ENCODE measurements at places on chromosomes 16 and 17.

DNA sequence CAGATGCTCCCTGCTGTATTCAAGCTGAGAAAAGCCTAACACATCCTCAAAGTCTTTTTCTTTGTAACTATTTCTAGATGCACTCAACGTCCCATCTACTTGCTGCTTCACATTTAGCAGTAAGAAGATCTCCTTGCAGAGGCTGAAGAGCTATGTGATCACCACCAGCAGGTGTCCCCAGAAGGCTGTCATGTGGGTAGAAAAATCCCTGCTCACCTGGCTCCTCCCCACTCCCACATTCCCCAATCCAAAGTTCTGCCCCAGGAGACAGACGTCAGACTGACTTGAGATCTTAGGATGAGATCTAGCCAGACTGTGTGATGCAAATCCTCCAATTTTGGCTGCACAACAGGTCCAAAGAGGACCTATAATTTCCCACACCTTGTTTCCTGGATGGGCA is 1.1 kb downstream of the CCL13 start:
- no peak for DNase-seq

DNA sequence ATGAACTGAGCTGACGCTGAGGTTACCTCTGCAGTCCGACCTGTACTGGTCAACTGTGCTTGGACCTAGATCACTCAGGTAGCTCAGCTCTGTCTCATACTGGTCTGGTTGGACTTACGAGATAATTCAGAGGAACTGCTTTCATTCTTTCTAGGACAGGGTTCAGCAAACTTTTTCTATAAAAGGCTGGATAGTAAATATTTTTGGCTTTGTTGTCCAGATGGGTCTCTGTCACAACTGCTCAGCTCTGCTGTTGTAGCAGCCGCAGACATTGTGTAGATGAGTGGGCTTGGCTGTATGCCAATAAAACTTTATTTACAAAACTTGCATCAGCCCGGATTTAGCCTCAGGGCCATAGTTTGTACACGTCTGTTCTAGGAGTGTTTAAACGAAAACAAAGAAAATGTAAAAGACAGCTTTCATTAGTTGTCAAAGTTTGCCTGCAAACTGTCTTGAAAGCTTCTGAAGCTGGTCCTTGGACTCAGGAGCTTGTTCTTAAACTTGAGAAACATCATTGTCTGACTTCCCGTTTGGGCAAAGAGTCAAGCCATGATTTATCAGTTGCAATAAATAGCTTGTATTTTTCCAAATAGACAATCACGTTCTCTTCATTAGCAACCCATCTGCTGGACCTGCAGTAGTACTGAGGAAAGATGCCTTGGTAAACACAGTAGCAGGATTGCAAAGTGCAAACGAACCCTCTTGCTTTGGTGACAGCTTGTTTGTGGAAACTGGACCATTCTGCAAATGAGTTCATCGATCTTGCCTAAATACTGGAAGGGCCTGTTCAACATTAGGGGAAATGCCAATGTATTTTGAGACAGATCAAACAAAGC is 253.4 kb downstream of the SNX29 start:
- no peak for DNase-seq

DNA sequence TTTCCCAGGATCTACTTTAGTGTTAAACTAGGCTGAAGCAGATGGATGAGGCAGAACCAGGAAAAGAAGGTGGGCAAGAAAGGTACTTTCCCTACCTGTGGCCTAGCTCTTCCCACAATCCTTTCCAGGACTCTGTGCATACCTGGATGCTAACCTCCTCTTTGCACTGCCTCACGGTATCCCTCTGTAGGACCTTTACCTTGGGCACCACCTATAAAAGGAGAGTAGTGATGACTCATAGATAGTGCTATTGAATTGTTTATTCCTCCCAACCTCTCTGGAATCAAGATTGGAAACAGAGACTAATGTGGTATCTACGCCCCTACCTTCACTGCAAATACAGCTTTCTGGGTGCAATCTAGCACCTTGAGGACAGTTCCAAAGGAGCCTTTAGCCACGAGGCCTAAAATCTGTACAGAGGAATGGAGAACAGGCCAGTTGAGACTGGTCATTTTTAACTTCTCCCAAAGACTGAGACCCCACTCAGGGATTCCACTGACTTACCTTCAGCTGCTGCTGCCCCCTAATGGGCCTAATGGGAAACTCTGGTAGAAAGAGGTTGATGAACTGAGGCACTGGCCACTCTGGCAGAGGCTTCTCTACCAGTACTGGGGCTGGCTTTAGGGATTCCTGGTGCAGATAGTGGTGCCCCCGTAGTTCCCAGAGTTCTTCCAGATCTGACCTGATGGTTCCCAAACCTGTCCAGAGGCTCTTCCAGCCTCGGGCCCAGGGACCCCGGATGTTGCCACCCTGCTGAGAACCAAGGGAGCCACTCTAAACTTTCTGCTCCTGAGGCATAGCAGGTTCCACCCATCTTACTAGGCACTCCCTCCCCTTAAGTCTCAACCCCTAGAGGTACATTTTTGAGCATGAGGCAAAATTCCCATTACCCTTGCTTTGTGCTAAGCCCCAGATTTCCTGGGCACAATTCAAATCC is 781 bp downstream of the RSKR start:
- peak; percentile 20 for DNase-seq

DNA sequence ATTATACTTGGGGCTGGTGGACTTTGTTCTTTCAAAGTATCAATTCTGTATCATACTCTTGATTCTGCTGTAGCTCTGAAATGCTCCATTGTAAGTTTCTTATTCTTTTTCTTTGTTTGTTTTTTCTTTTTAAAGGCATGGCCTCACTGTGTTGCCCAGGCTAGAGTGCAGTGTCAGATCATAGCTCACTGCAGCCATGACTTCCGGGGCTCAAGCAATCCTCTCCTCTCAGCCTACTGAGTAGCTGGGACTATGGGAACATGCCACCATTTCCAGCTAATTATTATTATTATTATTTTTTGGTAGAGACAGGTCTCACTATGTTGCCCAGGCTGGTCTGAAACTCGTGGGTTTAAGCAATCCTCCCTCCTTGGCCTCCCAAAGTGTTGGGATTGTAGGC is 38.9 kb upstream of the METTL9 start:
- DNase-seq, result no peak

GRCh38 chr17:51820252-51820651 is 338.3 kb downstream of the CA10 start:
- DNase-seq, result no peak

DNA sequence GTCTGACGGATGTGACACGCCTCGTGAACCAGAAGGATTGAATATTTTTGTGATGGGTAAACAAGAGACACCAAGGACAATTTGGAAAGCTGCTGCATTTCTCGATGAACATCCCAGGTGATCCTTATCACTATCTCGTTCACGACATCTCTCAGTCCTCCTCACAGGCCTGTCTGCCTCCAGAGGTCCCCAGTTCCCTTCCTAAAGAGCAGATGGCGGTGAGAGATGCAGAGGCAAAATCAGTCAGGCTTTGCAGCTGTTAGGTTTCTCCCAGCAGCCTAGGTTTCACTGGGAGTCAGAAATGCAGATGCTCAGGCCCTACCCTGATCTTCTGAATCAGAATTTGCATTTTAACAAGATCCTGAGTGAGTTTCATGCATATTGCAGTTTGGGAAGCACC is 23.6 kb downstream of the SCPEP1 start:
- no peak for DNase-seq

GRCh38 chr17:6374271-6374691 is 60.6 kb downstream of the AIPL1 start:
- no peak for DNase-seq

GRCh38 chr16:20814784-20815183 is 8.5 kb downstream of the REXO5 start:
- no peak for DNase-seq

DNA sequence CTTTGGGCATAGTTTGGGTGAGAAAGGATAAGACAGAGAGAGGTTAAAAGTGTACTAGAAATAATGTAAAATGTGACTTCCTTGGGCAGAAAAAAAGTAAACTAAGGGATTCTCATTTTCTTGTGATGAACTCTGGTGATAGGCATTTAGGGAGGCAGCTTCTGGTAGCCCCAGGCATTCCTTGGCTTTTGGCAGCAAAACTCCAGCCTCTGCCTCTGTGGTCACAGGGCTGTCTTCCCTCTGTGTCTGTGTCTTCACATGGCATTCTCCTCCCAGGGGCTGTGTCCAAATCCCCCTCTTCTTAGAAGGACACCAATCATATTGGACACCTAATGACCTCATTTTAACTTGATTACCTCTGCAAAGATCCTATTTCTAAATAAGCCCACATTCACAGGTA is 54.7 kb downstream of the HS3ST3B1 start:
- DNase-seq, result no peak

GRCh38 chr16:70437017-70437581 is 1.8 kb downstream of the ST3GAL2 start:
- DNase-seq, result no peak

- no peak for DNase-seq
Observed at GRCh38 chr17:82042649-82043048, 5.2 kb upstream of the DCXR start.

DNA sequence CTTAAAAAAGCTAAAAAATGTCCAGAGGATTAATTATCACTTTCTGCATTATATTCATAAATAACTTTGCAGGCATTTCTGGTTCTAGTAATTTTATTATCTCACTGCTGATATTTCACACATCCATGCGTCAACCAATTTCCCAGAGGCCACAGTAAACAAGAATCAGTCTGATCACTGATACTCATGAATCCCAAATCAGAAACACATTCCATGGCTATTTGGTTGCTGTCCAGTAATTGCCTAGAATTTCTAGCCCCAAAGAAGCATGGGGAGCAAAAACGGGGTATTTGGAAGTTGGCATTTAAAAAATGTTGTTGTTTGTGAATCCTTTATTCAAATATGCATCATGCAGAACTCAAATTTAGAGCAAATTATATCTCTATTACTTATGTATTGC is 244.8 kb downstream of the CDH8 start:
- DNase-seq, result no peak

DNA sequence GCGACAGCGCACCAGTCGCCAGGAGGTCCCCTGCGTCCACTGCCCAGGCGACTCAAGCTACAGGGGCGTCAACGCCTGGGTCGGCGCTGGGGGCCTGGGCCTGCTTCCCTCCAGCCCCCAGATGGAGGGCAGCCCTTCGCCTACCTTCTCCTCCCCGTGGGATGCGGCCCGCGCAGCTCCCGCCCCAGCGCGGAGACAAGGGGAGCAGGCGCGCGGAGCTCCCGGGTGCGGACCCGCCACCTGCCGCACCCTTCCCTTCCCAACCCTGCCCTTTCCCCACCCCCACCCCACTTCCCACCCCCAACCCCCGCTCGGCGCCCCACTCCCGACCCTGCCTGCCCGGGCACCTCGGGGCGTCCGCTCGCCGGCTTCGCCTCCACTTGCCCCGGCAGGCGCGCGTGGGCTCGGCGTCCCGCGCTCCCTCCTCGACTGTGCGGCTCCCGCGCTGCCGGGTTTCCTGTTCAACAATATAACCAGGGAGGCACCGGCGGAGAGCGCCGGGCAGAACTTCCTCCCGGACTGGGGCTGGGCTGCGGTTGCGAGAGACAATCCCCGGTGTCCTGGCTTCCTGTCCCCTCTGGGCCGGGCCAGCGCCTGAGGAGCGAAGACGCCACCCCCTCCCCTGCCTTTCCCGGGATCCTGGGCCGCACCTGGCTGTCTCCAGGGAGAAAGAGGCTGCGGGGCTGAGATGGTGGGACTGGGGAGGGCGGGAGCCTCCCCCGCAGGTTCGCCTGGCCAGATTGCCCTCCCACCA is at the start of gene ARHGAP27:
TSS of gene ARHGAP27 (minus strand) at position 466 of the 754 bp plus-strand sequence. CDS start 2,591 bp downstream, outside the sequence.
- no peak for DNase-seq

DNA sequence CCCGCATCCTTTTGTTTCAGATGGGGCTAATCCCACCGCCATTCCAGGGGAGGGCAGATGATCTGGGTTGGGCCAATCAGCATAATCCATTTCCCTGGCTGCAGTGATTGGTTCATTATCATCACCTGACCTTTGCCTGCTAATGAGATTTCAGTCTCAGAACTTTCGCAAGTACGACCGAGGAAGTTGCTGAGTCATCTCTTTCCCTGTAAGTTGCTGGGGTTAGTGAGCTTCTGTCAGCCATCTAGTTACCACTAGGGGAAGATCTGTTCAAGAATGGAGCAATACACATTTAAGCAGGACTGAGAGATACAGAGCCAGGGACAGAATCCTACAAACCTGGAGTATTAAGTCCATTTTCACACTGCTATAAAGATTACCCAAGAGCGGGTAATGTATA is 65.3 kb upstream of the NUDT7 start:
- no peak for DNase-seq

GRCh38 chr16:81808933-81809480 is 29.9 kb downstream of the PLCG2 start:
- DNase-seq, result peak; percentile 9

- no peak for DNase-seq
Observed at GRCh38 chr17:63096426-63096825, 130.4 kb downstream of the TANC2 start.

GRCh38 chr17:56754523-56755208 is 79.1 kb downstream of the C17orf67 start:
- DNase-seq, result no peak

DNA sequence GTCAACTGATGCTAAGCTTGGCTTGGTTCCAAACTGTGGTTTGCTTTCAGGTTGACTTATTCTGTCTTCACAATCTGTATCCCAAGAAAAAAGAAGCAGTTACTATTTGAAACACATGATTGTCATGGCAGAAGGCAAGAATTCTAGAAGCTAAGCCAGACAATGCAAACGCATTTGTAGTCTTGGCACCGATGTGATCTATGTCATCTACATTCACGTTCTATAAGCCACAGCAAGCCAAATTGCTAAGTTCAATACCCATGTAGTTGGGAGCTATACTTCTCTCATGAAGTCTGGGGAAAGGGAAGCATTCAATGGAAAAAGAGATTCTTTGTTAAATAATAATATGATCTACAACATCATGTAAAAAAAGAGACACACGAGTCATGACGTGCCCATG is 18.3 kb upstream of the KIF2B start:
- DNase-seq, result no peak

DNA sequence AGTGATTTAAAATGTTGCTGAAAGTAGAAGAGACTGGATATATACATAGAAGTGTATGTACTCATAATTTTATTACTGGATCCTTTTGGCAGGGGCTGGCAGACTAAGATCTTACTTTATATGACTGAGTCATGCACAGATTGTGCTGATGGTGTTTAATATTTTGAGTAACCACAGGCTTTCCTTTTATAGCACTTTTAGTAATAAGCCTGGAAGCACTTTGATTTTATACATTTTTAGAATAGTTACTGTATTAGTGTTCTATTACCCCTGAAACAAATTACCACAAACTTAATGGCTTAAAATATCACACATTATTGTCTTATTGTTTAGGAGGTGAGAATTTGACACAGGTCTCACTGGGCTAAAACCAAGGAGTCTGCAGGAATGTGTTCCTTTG is 113.4 kb upstream of the CDH8 start:
- no peak for DNase-seq

- DNase-seq, result no peak
Observed at GRCh38 chr17:45968732-45969131, 30.3 kb upstream of the STH start.

DNA sequence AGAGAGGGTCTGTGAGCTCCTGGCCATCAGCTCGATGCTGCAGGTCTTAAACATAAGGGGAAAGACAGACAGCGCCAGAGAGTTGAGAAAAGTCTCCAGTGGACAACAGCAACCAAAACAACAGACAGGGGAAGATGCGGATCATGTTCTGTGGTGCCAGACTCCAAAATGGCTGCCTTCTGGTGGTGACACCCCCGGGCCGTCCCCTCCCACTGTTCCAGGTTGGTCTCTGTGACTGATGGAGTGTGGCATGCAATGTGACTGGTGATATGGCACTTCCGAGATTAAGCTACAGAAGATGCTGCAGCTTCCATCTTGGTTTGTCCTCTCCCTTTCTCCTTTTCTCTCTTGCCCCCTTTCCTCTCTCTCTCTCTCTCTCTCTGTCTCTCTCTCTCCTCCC is 40.4 kb upstream of the RBFOX3 start:
- DNase-seq, result no peak

GRCh38 chr16:74275711-74276110 is 20.9 kb upstream of the PSMD7 start:
- no peak for DNase-seq
